ENCODE measurements at places on chromosomes 16 and 17. TPM values are rescaled to one million over a fixed set of nuclear protein-coding genes. Genes with fewer than 3 reads are reported as not detected.
A peak's percentile ranks its signal among the peaks of the same experiment; 100 is the strongest.

DNA sequence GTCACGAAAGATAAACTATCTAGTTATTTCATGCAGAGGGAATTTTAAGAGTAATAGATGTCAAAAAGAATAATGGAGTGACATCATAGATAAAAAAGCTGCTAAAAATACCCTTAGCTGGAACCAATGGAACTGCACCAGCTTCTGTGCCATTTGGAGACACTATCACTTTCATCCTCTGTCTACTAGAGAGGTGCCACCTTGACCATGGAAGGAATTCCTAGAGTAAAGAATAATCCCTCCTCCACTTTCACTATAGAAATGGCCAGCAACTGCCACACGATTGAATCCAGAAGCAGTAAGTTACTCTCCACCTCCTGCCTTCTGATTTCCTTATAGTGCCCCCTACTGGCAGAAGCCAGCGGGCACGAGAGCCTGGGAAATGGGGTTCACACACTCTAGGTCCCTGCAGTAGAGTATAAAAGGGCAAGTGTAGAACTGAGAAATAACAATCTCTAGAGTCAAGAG lies 2.8 kb upstream of the ALDH3A2 start:
- no peak for DNase-seq
- H3K36me3 ChIP-seq, result no peaks in the 10 kb centered on the region
- no peak overlapping the region for H3K4me3 ChIP-seq
- peaks cover 61% of the 10 kb centered on the region for H3K4me1 ChIP-seq
- H3K27ac ChIP-seq, result no peak overlapping the region
- no peaks in the 10 kb centered on the region for H3K27me3 ChIP-seq

DNA sequence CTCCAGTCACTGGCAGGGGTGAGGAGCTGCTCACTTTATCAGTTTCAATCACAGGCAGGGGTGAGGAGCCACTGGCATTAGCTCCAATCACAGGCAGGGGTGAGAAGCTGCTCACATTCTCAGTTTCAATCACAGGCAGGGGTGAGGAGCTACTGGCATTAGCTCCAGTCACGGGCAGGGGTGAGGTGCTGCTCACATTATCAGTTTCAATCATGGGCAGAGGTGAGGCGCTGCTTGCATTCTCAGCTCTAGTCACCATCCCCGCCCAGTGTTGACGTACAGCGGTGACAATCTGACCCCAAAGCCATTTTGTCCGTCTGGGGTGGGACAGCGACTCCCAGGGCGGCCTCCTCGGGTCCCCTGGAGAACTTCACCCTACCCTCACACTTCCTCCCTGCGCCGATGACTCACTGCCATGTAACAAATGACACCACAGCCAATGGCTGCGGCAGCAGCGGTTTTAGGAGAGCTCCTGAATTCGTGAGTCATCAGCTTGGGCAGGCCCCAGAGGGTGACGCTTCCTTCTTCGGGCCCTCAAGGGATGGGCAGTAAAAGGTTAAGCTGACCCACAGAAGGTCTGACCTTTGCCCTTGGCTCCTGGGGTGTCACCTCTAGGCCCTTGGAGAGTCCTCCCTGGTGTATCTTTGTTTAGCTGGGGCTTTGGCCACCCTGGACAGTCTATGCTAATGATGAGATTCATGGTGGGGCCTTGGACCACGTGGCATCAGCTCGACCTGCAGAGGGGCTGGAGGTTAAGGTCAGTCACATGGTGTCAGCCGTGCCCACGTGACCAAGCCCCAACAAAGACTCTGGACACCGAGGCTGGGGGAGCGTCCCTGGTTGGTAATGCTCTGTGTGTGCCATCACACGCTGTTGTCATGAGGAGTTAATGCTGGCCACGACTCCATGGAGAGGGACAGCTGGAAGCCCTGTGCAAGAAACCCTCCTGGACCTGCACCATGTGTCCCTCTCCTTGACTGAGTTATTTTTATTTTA lies 171.7 kb downstream of the C16orf95 start:
- no peaks in the 10 kb centered on the region for H3K36me3 ChIP-seq
- H3K27me3 ChIP-seq, result no peaks in the 10 kb centered on the region
- H3K4me3 ChIP-seq, result no peak overlapping the region
- H3K4me1 ChIP-seq, result no peaks in the 10 kb centered on the region
- no peak overlapping the region for H3K27ac ChIP-seq

DNA sequence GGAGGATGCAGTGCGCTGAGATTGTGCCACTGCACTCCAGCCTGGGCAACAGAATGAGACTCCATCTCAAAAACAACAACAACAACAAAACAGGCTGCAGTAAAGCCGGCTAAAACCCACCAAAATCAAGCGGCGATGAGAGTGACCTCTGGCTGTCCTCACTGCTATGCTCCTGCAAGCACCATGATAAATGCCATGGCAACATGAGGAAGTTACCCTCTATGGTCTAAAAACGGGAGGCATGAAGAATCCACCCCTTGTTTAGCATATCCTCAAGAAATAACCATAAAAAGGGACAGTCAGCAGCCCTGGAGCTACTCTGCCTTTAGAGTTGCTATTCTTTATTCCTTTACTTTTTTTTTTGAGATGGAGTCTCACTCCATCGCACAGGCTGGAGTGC lies 8.4 kb upstream of the LGALS3BP start:
- no peak for DNase-seq
- H3K4me3 ChIP-seq, result no peak overlapping the region
- H3K36me3 ChIP-seq, result peaks cover 33% of the 10 kb centered on the region

DNA sequence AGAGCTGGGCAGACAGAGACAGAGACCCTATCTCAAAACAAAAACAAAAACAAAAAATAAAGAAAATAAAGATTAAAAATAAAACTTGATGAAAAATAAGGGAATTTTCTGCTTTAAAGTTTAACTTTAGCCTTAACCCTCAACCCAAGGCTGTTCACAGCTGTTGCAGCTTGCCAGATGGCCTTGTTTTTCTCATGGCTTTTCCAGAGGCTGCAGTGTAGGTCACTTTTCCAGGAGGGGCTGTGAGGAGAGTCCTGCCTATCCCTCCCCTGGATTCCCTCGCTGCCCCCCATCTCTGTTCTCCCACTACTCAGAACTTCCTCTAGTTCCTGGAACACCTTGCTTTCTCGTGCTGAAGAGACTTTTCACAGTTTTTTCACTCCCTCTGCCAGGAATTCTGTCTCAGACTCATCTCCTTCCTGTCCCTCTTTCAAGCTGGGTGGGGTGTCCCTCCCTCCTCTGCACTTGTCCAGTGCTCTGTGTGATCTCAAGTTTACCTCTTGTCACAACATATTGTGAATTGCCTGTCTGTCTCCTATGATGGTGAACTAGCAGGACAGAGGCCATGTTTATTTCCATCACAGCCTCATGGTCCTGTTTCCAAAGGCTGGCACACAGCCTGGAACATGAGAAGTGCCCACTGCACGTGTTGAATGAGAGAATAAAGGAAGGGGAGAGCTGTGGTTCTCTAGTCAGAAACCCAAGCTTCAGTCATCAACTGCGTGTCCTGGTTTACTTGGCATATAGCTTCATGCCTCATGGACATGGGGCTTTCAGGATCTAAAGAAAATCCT lies 69.9 kb upstream of the MSI2 start:
- DNase-seq, result no peak
- H3K27ac ChIP-seq, result no peak overlapping the region
- H3K27me3 ChIP-seq, result peaks cover 2% of the 10 kb centered on the region
- no peaks in the 10 kb centered on the region for H3K4me1 ChIP-seq
- H3K36me3 ChIP-seq, result no peaks in the 10 kb centered on the region
- H3K4me3 ChIP-seq, result no peak overlapping the region

- no peak overlapping the region for H3K27ac ChIP-seq
- H3K4me3 ChIP-seq, result no peak overlapping the region
- no peaks in the 10 kb centered on the region for H3K4me1 ChIP-seq
- no peaks in the 10 kb centered on the region for H3K27me3 ChIP-seq
- no peak for DNase-seq
- no peaks in the 10 kb centered on the region for H3K36me3 ChIP-seq
Measured at GRCh38 chr16:83586461-83587200, 221.1 kb upstream of the HSBP1 start.

DNA sequence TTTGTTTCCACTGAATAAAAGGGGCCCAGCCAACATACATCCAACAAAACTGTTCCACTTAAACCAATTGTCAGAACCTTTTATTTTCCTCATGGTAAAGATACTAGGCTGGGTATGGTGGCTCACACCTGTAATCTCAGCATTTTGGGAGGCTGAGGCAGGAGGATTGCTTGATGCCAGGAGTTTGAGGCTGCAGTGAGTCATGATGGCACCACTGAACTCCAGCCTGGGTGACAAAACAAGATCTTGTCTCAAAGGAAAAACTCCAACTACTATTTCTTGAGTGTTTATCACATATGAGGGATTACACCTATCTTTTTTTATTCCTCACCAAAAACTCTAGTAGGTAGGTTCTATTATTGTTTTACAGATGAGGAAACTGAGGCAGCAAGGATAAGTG lies 4.7 kb upstream of the PSMC5 start:
- H3K4me1 ChIP-seq, result peaks cover 15% of the 10 kb centered on the region
- peaks cover 81% of the 10 kb centered on the region for H3K36me3 ChIP-seq
- DNase-seq, result no peak
- no peak overlapping the region for H3K4me3 ChIP-seq
- H3K27me3 ChIP-seq, result no peaks in the 10 kb centered on the region

GRCh38 chr17:58382872-58383242 lies 30.9 kb upstream of the SUPT4H1 start:
- DNase-seq, result no peak
- H3K27ac ChIP-seq, result no peak overlapping the region

- peak overlapping the region; percentile 88 for H3K27ac ChIP-seq
- H3K27me3 ChIP-seq, result peaks cover 43% of the 10 kb centered on the region
- H3K4me1 ChIP-seq, result peaks cover 35% of the 10 kb centered on the region
- peak overlapping the region; percentile 69 for H3K4me3 ChIP-seq
- no peaks in the 10 kb centered on the region for H3K36me3 ChIP-seq
- DNase-seq, result no peak
Measured at GRCh38 chr16:65124212-65124548, 2.3 kb upstream of the CDH11 start.

DNA sequence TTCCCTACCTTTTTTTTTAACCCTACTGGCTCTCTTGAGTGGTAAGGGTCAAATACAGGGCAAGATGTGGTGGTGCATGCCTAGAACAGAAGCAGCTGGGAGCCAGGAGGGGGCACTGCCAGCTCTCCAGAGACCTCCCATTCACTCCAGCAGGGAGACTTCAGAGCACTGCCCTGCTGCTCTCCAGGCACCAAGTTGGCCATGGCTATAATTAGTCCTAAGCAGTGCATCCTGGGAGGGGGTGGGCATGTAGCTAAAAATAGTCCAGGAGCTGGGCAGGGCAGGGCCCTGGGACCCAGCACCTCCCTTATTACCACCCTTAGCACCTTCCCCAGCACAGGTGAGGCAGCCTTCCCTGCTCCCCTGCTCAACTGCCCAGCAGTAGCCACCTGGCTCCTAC lies 3.5 kb downstream of the CORO6 start:
- peaks cover 60% of the 10 kb centered on the region for H3K4me1 ChIP-seq
- no peak overlapping the region for H3K4me3 ChIP-seq
- no peak for DNase-seq
- no peaks in the 10 kb centered on the region for H3K36me3 ChIP-seq
- H3K27me3 ChIP-seq, result peaks cover 6% of the 10 kb centered on the region

Gene LRRC46
- not detected for total RNA-seq

Gene FNDC8
- not detected for total RNA-seq

Gene CA5A
- not detected for total RNA-seq

Gene KLHDC4
- 32.7 TPM for total RNA-seq
